ENCODE measurements at places on chromosomes 6 and 20.
A peak's percentile ranks its signal among the peaks of the same experiment; 100 is the strongest.

DNA sequence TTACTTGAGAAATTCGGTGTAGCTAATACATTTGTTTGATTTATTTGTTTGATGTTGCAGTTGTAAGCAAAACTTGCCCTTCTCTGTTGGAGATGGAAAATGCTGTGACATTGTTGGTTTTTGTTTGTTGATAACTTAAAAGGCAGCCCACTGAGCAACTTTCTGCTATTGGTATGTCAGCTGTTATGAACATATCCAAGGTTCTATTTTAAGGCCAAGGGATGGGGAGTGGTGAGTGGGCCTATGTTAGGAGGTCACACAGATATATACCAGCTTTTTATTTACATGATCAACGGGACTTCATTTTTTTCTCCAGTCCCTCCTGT is 5.7 kb downstream of the QKI start:
- no peak for DNase-seq

GRCh38 chr6:34515473-34516387 is 40.4 kb downstream of the SPDEF start:
- no peak for DNase-seq

- no peak for DNase-seq
Observed at GRCh38 chr20:51500311-51500710, 42.2 kb downstream of the NFATC2 start.

DNA sequence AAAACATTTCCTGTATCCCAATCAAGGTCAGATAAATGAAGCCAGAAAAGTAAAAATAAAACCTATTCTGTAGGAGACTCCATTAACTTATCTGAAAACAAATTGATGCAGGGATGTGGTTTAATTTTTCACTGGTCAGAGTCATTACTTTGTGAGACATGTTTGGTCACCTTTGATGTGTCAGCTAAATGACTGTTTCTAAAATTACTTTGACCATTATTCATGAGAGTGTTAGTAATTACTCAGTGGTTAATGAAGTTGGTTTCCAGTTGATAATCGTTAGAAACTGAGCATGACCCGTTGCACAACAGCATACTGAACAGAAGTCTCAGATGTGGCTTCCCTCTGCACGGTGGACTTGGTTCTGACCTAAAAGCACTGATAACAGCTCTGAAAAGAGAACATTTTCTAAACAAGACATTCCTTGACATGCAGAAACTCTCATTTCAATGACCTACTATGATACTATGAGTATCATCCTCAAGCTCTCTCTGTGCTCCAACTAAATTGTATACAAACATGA is 410.5 kb upstream of the RNF217 start:
- no peak for DNase-seq

DNA sequence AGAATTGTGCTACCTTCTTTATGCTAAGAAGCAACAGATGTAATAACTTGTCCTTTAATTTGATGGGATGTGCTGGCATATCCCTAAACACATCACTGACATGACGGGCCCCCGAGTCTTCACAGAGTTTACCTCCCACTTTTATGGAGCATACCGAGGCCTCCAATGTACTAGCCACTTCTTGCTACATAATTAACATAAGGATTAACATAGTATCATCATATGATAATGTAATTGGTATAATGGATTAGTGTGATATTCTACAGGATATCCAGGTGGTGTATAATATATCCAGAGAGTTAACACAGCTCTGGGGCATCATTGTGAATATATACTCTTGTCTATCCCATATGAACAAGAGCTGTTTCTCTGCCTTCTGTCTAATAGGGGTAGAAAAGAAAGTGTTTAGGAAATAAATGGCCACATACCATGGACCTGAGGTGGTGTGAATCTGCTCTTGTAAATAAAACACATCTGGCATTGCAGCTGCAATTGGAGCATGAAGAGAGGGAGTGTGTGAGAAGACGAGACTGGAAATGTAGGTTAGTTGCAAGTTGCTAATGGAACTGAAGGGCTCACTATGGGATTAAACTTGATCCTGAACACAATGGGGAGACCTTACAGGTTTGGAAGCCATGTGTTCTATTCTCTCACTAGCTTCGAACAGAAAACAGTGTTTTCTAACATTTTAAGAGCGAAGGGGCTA is 102.3 kb downstream of the IYD start:
- no peak for DNase-seq

DNA sequence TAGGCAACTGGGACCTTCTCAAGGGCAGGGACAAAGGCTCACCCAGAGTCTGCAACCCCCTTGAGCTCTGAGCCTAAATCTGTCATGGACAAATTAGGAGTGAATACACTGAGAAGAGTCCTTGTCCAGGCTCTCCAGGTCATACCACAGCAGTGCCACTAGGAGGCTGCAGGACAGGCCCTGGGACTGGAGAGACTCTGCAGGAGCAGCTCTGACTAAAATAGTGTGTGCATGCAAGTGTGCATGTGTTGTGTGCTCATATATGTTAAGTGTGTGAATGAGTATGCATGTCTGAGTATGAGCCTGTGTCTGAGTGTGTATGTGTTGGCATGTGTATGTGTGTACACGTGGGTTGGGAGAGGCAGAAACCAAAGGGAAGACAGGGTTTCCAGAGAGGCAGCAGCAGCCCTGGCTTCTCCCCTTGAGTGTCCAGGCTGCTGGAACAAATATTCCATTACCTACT is 27.1 kb downstream of the MRPL14 start:
- peak; percentile 52 for DNase-seq

- DNase-seq, result no peak
Observed at GRCh38 chr20:57426271-57426689, 35.1 kb downstream of the RBM38 start.

GRCh38 chr6:33589731-33590530 is 9.9 kb upstream of the BAK1 start:
- DNase-seq, result peak; percentile 72

DNA sequence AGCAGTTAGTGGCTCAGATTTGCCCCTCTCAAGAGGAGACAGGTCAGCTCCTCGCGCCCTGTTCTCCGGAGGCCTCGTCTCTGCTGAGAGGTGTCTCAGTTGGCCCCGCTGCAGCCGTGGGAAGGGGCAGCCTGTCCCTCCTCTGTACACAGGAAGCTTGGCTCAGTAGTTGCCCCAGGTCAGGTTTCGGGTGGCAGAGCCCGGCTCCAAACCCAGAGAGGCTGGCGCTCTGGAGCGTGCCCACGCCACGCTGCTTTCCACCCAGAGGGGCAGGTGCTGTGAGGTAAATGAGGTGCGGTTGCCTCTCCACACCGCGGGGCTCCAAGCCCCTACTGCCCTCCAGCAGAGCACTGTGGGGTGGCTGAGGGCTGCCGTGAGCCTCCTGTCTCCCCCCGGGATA is 16.0 kb downstream of the DYNLT1 start:
- no peak for DNase-seq

- peak; percentile 19 for DNase-seq
Observed at GRCh38 chr6:69795469-69796072, 1.2 kb downstream of the LMBRD1 start.

GRCh38 chr6:128598571-128598970 is 78.2 kb upstream of the PTPRK start:
- DNase-seq, result no peak

GRCh38 chr6:38767560-38767959 is 52.4 kb downstream of the DNAH8 start:
- DNase-seq, result no peak

GRCh38 chr6:7132398-7133035 is 24.8 kb downstream of the RREB1 start:
- DNase-seq, result no peak

DNA sequence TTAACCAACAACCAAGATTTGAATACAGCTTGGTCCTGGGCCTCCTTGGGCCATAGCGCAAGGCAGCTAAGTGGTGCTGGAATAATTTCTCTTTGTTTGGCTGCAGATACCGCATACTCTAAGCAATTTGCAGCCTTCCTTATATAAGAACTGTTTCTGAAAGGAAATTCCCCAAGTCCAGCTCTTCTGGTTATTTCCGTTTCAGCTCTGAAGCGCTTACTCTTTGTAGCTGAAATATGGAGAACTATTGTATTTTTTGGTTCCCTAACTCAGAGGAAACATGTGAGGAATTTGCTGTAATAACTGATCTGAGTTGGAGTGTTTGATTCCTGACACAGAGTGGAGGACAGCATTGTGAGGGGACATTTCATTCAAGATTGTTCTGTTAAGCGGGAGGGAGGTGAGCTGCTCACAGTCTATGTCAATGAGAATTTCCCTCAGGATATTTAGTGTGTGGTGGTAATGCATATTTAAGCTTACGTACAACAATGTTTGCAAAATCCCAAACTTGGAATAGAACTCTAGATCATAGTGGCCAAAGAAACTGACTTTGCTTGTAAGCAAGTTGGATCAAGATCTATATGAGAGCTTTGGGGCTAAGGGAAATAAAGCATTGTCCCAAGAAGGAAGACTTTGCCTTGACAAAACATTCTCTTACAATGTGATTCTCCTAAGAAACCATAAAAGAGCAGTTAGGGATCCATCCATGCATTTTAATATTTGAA is 576.6 kb upstream of the FLRT3 start:
- DNase-seq, result no peak

DNA sequence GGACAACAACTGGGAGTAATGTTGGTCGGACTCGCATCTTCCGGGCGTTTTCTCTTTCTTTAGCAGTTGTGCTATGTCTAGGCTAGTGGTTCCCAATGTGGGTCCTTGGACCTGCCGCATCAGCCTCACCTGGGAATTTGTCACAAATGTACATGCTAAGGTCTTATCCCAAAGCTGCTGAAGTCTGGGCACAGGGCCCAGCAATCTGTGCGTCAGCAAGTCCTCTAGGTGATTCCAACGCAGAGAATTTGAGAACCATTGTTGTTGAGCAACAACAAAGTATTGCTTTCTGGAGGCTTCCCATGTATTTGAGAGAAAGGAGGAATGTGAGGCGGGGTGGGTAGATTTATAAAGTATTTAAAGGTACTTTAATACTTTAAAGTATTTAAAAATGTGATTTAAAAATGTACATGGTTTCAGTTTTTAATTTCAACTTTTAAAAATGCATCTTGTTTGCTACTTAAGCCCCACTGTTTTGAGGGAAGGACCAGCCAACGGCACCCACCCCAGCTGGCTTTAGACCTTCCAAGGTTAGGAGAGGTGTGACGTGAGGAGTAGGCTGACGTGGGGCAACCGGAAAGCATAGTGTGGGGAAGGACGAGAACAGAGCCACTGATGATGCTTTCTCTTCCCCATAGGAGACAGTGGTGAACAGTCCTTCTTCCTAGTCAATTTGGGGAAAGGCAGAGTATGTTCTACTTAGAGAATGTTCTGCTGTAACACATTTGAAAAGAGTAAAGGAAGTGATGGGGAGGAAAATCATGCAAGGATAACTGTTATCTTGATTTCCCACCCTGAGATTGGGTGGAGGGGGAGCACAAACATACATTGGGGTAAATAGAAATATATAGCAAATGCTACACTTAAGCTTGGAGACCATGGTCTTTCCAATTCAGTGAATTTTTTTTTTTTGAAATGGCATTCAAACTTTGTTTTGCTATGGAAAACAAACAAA is 4.3 kb downstream of the UST start:
- DNase-seq, result peak; percentile 72

DNA sequence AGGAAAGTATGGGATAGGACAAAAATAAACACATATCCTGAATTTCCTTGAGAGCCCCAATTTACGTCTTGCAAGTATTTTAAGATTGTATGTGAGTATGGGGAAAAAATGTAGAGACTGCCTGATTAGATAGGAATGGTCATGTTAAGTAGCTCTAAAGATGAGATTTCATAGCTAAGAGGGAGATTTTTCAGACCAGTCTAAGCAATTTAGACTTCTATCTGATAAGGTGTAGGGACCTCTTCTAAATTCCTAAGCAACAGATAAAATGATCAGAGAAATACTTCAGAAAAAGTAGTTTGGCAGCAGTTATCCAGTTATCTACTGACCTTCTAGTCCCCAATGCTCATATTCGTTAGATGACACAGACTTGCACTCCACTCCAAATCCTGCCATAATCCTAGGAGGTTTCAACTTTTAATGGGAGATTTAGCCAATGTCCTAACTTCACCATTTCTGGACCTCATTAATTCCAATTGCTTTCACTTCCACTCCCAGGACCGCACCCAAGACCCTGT is 90.0 kb downstream of the FILIP1 start:
- no peak for DNase-seq

DNA sequence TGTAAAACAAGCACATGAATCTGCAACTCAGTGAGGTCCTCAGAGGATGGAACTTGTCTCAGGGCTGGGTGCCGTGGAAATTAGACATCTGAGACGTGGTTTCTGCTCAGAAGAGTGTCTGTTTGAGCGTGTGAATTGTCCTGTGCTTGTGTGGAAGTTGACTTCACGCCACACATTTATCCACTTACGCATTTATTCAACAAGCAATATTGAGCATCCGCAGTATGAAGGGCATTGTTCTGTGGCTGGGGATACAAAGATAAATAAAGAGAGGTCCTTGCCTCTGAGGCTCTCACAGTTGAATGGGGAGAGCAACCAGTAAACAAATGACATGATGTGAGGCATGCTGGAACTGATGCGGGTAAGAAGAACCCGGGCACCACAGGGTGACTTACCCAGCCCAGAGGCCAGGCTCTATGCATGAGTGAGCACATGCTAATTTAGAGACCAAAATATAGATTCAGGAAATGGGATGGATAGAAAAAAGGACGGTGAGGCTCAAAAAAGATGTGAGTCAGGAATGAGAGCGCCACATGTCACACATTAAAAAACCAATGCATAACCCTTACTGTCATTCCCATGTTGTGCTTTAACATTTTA is 60.4 kb downstream of the SOBP start:
- DNase-seq, result no peak

- DNase-seq, result peak; percentile 31
Observed at GRCh38 chr6:157615420-157615769, 207.7 kb upstream of the SNX9 start.
